ENCODE measurements at places on chromosomes 13 and 19.
A peak's percentile ranks its signal among the peaks of the same experiment; 100 is the strongest.

GRCh38 chr19:57599377-57599760 lies 316 bp upstream of the ZNF530 start:
- no peak for DNase-seq

- DNase-seq = peak; percentile 79
Measured at GRCh38 chr19:10808937-10809649, 26.9 kb downstream of the TMED1 start.

DNA sequence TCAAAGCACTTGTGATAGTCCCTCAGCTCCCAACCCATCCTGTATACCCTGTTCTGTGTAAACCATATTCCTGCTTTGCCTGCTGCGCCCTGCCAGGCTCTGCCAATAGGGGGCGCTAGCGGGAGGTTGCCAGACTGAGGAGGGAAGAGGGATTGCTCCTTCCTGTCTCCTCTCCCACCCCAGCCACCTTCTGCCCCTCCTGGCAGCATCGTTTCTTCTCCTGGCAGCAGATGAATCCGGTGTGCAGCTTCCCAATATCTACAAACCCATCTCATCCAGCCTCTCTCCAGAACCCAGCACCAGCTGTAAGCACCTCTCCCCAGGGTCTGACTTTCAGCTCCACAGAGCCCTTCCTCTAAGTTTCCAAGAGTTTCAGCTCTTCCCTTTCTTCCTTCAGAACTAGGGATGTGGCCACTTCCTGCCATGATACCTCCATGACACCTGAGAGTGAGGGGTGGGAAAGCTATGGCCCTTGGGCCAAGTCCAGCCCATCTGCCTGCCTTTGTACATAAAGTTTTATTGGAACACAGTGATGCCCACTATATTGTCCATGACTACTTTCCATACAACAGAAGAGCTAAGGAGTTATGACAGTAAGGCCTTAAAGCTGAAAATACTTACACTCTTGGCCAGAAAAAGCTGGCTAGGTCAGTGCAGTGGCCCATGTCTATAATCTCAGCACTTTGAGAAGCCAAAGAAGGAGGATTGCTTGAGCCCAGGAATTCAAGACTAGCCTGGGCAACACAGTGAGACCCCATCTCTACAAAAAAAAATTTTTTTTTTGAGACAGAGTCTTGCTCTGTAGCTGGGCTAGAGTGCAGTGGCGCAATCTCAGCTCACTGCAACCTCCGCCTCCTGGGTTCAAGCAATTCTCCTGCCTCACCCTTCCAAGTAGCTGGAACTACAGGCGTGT lies 34.5 kb upstream of the ATP1A3 start:
- DNase-seq = no peak

DNA sequence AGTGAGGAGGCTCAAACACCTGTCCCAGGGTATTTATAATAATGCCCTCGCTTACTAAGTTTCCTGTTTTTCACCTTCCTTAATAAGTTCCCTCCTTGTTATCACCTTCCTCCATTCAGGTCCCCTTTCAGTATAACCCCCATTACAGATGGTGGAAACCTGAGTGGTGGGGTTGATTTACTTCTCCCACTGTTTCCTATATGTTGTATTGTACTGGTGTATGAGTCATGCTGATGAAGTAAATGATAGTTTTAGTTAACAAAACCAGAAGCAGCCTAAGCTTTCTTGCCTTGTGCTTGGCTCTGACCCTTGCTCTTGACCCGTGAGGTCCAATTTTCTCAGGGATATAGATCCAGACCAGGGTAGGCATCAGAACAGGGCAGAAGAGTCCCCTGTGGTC lies 22.3 kb upstream of the TNFSF11 start:
- no peak for DNase-seq
